ENCODE measurements at places on chromosomes 13 and 19. TPM values are rescaled to one million over a fixed set of nuclear protein-coding genes. Genes with fewer than 3 reads are reported as not detected.
A peak's percentile ranks its signal among the peaks of the same experiment; 100 is the strongest.

The SYNGR4 gene
- not detected for total RNA-seq

The C1QTNF9 gene
- 0.41 TPM for total RNA-seq

The ZFP82 gene
- 14.4 TPM for total RNA-seq

The WDR87 gene
- not detected for total RNA-seq

The NLRP4 gene
- not detected for total RNA-seq

The EDDM13 gene
- total RNA-seq: not detected

The TNFSF13B gene
- total RNA-seq: 7.5 TPM

The DNASE2 gene
- total RNA-seq: 53.3 TPM

The PCDH17 gene
- 12.3 TPM for total RNA-seq

The EDNRB gene
- 27.6 TPM for total RNA-seq

The SEMA6B gene
- total RNA-seq: 17.4 TPM

- H3K27ac ChIP-seq: no peak overlapping the region
- no peak for DNase-seq
- peaks cover 24% of the 10 kb centered on the region for H3K4me1 ChIP-seq
- no peak overlapping the region for H3K4me3 ChIP-seq
- no peaks in the 10 kb centered on the region for H3K27me3 ChIP-seq
Observed at GRCh38 chr13:110910013-110910890, 4.6 kb downstream of the ANKRD10 start.

- H3K4me1 ChIP-seq: peaks cover 3% of the 10 kb centered on the region
- no peak overlapping the region for H3K27ac ChIP-seq
- H3K36me3 ChIP-seq: peaks cover 30% of the 10 kb centered on the region
- H3K4me3 ChIP-seq: no peak overlapping the region
- DNase-seq: no peak
Observed at GRCh38 chr19:16371540-16371986, 46.9 kb downstream of the KLF2 start.

DNA sequence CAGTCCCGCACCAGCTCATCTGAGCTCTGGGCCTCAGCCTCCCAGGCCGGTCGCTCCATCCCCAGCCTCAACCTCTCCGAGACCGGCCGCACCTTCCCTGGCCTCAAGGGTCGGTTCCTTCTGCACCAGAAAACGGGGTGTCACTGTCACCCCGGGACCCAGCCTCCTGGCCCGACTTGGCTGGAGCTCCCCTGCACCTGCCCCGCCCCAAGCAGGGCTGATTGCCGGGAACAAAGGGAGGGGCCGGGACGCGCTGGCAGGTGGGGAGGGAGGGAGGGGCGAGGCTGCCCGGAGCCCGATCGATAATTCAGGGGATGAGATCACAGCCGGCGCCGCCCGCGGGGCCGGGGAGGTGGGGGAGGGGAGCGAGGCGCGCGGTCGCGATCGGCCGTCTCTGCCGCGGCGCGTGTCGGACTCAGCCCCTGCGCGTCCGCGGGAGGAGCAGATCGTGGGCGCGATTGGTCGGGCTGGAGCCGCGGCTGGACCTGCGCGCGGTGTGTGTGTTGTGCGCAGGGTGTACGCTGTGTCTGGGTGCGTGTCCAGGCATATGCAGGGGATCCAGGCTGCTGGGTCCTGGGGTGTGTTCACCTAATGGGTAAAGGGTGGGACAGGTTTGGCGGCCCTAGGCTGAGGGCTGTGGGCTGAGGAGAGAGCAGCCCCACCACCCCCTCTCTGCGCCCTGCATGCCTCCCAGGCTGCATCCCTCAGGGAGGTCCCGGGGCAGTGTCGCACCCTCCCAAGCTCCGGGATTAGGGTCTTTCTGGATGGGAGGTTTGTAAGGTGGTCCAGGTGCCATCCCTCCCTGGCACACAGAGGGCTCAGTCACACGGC is 1.1 kb upstream of the SHC2 start:
- H3K27ac ChIP-seq: no peak overlapping the region
- no peak for DNase-seq
- H3K27me3 ChIP-seq: peaks cover 6% of the 10 kb centered on the region
- no peaks in the 10 kb centered on the region for H3K36me3 ChIP-seq
- H3K4me1 ChIP-seq: no peaks in the 10 kb centered on the region

DNA sequence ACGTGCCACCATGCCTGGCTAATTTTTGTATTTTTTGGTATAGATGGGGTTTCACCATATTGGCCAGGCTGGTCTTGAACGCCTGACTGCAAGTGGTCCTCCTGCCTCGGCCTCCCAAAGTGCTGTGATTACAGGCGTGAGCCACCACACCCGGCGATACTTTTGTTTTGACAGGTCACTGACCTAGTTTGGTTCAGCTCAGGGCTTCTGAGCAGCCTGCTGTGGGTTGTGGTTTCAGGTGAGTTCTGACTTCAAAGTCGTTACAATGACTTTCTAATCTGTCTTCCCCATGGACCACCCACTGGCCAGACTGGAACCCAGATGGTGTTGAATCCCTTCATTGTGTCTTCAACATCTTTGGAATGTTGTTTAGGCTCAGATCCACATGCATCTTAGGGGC is 73.8 kb downstream of the TRPM4 start:
- no peak overlapping the region for H3K27ac ChIP-seq
- H3K4me1 ChIP-seq: no peaks in the 10 kb centered on the region
- DNase-seq: no peak
- H3K4me3 ChIP-seq: no peak overlapping the region

- no peak overlapping the region for H3K27ac ChIP-seq
- no peak for DNase-seq
- H3K27me3 ChIP-seq: no peaks in the 10 kb centered on the region
- H3K36me3 ChIP-seq: no peaks in the 10 kb centered on the region
- H3K4me3 ChIP-seq: no peak overlapping the region
- no peaks in the 10 kb centered on the region for H3K4me1 ChIP-seq
Observed at GRCh38 chr19:4429771-4430171, 27.3 kb downstream of the CHAF1A start.

DNA sequence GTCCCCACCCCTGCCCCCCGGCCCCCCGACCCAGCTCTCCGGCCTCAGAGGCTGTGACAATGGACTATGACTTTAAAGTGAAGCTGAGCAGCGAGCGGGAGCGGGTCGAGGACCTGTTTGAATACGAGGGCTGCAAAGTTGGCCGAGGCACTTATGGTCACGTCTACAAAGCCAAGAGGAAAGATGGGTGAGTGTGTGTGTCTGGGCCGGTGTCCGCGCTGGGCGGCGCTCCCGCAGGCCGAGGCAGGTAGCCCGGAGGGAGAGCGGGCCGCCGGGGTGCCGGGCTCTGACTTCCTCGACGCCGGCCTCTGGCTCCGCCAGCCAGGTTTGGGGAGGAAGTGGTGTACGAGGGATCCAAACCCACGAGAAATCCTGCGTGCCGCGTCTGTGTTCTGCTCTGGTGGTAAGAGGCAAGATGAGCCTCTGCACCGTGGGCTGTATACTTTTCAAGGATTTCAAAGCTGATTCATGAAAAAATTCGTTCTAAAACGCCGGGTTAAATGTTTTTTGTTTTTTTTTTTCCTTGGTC is 718 bp downstream of the CDK8 start:
- H3K4me1 ChIP-seq: peaks cover 7% of the 10 kb centered on the region
- H3K27ac ChIP-seq: peak overlapping the region; percentile 76
- DNase-seq: peak; percentile 6
- H3K27me3 ChIP-seq: no peaks in the 10 kb centered on the region
- H3K36me3 ChIP-seq: no peaks in the 10 kb centered on the region

DNA sequence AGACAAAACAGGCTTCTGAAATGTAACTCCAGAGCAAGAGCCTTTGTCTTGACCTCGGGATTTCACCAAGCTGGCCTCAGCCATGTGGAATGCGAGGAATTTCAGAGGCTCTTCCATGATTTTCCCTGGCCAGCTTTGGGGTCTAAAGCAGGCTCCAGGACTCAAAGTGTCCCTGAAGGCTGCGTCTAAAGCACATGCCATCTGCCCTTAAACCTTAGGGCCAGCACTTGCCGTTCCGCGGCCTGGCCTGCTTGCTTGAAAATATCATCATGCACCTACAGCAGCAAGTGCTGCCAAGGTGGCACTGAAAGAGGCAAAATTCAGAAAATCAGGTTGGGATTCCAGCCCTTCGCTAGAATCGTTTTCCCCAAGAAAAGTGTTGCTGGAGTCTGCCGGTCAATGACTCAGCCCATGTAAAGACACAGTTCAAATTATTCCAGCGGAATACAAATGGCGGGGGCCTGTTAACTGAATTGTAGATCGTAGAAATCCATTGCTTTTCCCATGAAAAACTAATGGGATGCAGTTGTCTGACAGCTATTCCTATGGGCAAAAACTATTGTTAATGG is 105.7 kb upstream of the RAP2A start:
- H3K36me3 ChIP-seq: no peaks in the 10 kb centered on the region
- no peak overlapping the region for H3K4me3 ChIP-seq
- peak overlapping the region; percentile 16 for H3K27ac ChIP-seq

DNA sequence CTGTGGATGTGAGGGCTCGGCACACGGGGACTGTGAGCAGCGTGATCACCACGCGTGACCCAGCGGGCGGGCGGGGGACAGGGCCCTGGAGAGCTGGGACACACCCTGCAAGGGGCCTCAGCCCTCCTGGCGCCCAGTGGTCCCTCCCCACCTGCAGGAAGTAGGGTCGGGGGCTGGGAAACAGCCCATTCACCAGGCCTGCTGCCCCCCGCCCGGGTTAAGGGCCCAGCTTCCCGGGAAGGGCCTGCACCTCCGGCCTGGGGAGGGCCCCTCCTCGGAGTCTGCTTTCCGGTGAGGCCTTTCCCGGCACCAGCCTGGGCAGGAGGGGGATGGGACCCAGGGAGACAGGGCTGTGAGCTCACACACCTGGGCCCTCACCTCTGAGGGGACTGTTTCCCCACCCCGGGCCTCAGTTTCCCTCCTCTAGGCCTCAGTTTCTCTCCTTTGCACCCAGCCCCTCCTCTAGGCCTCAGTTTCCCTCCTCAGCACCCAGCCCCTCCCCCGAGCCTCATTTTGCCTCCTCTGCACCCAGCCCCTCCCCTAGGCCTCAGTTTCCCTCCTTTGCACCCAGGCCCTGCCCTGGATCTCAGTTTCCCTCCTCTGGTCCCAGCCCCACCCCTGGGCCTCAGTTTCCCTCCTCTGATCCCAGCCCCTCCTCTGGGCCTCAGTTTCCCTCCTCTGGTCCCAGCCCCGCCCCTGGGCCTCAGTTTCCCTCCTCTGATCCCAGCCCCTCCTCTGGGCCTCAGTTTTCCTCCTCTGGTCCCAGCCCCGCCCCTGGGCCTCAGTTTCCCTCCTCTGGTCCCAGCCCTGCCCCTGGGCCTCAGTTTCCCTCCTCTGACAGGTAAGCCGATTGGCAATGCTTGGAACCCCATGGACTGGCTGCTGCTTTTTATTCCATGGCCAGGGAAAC is 1.9 kb upstream of the MADCAM1 start:
- no peak overlapping the region for H3K27ac ChIP-seq
- peaks cover 6% of the 10 kb centered on the region for H3K27me3 ChIP-seq
- H3K4me1 ChIP-seq: no peaks in the 10 kb centered on the region
- H3K4me3 ChIP-seq: no peak overlapping the region

DNA sequence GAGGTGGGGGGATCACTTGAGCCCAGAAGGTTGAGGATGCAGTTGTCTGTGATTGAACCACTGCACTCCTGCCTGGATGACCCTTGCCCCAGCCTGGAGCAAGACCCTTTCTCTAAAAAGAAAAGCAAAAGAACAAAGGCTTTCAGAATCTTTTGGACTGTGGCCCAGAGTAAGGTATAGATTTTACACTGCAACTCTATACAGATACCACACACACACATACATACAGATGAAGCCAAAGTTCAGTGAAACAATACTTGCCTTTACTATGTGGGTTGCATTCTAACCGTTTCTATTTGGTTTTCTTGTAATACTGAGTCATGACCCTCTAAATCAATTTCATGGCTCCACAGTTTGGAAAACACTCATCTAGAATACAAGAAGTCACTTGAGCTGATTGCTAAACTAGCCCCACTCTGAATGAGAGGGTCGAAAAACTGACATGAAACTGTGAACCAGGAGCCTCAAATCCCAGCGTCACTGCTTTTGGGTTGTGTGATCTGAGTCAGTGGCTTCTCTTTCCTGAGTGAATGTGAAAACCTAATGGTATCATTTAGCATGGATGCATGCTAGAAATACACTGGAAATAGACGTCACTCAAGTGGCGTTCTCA is 756.1 kb downstream of the UQCRFS1 start:
- no peaks in the 10 kb centered on the region for H3K36me3 ChIP-seq
- no peak overlapping the region for H3K4me3 ChIP-seq
- no peaks in the 10 kb centered on the region for H3K4me1 ChIP-seq
- no peak for DNase-seq
- H3K27ac ChIP-seq: no peak overlapping the region

- H3K27me3 ChIP-seq: no peaks in the 10 kb centered on the region
- H3K4me3 ChIP-seq: no peak overlapping the region
- H3K4me1 ChIP-seq: peaks cover 12% of the 10 kb centered on the region
- no peaks in the 10 kb centered on the region for H3K36me3 ChIP-seq
- no peak overlapping the region for H3K27ac ChIP-seq
Observed at GRCh38 chr13:41655997-41656396, 198.6 kb downstream of the RGCC start.

DNA sequence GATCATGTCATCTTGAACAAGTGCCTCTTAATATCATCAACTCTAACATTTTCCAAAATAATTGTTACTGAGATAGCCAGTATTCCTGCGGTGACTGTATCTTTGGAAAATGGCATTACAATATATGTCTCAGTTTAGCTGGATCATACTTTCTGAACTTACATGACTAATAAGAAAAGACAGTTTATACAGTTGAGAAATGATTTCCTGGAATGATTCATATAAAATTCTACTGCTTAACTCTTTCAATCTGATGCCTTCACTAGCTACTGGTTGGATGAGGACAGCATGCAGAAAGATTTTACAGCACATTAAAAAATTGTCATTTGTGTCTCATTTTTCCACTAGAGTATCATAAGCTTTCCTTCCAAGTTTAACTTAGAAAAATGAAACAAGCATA is 302.1 kb downstream of the PCDH17 start:
- H3K4me1 ChIP-seq: no peaks in the 10 kb centered on the region
- no peaks in the 10 kb centered on the region for H3K27me3 ChIP-seq
- no peak overlapping the region for H3K27ac ChIP-seq
- no peak overlapping the region for H3K4me3 ChIP-seq
- no peaks in the 10 kb centered on the region for H3K36me3 ChIP-seq

- no peak overlapping the region for H3K4me3 ChIP-seq
- H3K27me3 ChIP-seq: no peaks in the 10 kb centered on the region
- DNase-seq: peak; percentile 71
- no peak overlapping the region for H3K27ac ChIP-seq
Observed at GRCh38 chr19:35693835-35694599, 10.3 kb upstream of the ZBTB32 start.

- no peak for DNase-seq
- H3K27me3 ChIP-seq: no peaks in the 10 kb centered on the region
- H3K4me3 ChIP-seq: no peak overlapping the region
- H3K4me1 ChIP-seq: no peaks in the 10 kb centered on the region
Observed at GRCh38 chr13:45602183-45603170, 13.1 kb downstream of the ERICH6B start.

DNA sequence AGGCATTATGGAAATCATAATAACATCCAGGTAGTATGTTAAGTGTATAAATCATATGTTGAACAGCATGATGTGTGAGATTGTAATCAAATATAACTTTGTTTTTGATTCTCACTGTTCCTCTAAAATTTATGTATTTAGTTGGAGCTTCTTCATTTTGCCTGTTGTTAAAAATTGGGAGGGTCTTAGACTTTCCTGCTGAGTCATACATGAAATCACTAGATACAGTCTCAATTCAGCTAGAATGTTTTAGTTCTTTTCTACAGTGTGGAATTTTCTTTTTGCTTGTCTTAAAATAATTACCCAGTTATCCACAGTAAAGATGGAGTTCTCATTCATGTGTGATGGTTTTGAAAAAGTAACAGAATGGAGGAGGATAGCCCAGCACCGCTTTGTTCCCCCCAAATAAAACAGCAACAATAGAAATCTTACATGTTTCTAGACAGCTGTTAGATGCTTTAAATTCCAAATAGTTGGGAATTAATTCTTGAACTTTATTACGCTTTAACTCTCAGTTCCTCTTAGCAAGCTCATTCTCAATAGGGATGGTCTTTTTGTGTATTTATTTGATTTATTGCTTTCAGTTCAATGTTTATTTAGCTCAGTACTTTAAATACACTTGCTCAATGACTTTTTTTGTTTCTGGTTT is 109.5 kb downstream of the PDS5B start:
- no peak overlapping the region for H3K27ac ChIP-seq
- H3K4me1 ChIP-seq: peaks cover 7% of the 10 kb centered on the region
- H3K27me3 ChIP-seq: no peaks in the 10 kb centered on the region
